SJSA1 (cell line): ENCODE measurements at places on chromosomes 6 and 20.

DNA sequence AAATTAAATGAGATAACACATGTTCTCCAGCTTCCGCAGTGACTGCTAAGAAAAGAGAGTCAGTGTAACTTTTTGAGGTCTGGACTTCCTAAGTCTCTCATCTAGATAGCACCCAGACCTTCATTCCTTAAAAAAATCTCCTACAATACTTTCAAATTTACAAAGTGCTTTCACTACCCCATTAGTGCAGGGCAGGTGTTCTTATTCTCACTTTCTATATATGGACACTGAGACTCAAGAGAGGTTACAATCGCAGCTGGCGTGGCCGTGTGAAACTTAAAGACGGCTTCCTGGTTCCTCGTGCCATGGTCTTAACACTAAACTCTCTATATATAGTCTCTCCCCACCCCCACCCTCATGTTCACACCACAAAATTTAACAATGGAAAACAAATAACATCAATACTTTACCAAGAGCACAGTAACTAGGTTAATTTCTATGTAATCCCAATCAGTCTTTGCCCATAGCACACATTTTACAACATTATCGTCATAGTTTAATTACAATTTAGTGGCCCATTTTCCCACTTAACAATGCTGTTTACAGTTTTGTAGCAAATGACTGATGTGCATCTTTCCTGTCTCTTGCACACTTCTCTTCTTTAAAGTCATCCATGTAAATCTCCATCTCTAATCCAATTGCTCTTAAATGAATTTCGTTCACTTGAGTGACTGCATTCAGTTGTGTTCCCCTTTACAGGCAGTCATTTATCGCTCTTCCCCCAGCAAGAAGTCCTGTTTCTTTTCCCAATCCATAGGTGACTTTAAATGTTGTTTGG, 78.8 kb upstream of the ARID1B start:
- DNase-seq: no peak
- no peaks in the 10 kb centered on the region for H3K36me3 ChIP-seq
- H3K4me1 ChIP-seq: no peaks in the 10 kb centered on the region
- H3K27me3 ChIP-seq: no peaks in the 10 kb centered on the region
- H3K4me3 ChIP-seq: no peak overlapping the region
- H3K27ac ChIP-seq: no peak overlapping the region

DNA sequence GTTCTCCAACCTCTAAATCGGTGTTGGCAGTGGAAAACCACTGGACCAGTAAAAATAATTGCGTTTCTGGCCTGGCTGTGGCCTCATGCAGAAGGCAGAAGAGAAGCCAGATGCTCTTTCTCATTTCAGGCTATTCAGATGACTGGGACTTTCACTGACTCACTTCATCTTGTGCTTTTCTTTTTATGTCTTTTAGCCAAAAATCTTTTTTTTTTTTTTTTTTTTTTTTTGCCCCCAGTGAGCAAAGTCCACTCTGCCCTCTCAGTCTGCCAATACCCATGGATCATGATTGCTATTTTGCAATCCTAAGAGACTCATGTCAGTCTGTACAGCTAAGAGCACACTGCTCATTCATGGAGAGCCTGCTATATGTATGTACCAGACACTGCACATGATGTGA, 962.5 kb downstream of the KIF16B start:
- H3K4me1 ChIP-seq: no peaks in the 10 kb centered on the region
- H3K27ac ChIP-seq: no peak overlapping the region
- no peak for DNase-seq
- no peaks in the 10 kb centered on the region for H3K27me3 ChIP-seq
- no peaks in the 10 kb centered on the region for H3K36me3 ChIP-seq

- H3K27ac ChIP-seq: no peak overlapping the region
- H3K4me1 ChIP-seq: peaks cover 17% of the 10 kb centered on the region
- no peak for DNase-seq
These were observed 137.9 kb upstream of the RNF24 start for GRCh38 chr20:4153251-4153650.

GRCh38 chr6:12636336-12636735, 80.2 kb upstream of the PHACTR1 start:
- H3K27me3 ChIP-seq: 0 out of 2 replicates have a peak, but pooled peaks cover 3% of the 10 kb centered on the region
- H3K27ac ChIP-seq: no peak overlapping the region
- H3K36me3 ChIP-seq: no peaks in the 10 kb centered on the region
- DNase-seq: no peak
- H3K4me1 ChIP-seq: 0 out of 2 replicates have a peak, but pooled peaks cover 2% of the 10 kb centered on the region

DNA sequence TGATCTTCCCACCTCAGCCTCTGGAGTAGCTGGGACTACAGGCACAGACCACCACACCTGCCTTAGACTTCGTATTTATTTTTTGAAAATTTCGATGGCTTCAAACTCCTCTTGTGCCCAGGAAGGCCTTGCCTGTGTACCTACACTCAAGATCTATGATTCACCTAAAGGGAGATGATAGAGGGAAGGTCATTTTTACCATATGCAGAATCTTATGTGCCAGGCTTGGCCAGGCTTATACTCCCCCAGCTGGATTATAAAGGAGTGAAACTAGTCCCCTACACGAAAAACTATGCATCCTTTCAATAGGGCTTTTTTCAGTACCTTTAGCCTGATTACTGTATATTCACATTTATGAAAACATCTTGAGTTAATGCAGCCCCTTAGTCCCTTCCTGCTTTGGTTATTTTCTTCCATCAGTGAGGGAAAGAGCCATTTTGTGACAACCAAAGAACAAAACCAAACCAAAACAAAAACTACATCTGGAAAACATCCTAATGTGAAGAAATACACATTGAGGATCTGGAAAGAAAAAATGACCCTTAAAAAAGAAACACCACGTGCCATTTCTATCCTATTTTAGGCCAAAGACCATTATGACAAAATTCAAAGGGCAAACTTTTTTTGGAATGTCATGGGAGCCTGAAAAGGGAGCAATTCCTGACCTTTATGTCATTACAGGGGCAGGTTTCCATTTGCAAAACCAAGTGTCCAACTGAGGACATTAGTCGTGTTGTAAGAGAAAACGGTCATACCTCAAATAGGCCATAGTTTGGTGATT, 34.7 kb downstream of the RIPOR2 start:
- no peak for DNase-seq
- peaks cover 9% of the 10 kb centered on the region; the same call in 1 of the 2 replicates for H3K4me1 ChIP-seq
- no peak overlapping the region for H3K4me3 ChIP-seq
